ENCODE measurements at places on chromosomes 11 and 22. TPM values are rescaled to one million over a fixed set of nuclear protein-coding genes. Genes with fewer than 3 reads are reported as not detected.

DNA sequence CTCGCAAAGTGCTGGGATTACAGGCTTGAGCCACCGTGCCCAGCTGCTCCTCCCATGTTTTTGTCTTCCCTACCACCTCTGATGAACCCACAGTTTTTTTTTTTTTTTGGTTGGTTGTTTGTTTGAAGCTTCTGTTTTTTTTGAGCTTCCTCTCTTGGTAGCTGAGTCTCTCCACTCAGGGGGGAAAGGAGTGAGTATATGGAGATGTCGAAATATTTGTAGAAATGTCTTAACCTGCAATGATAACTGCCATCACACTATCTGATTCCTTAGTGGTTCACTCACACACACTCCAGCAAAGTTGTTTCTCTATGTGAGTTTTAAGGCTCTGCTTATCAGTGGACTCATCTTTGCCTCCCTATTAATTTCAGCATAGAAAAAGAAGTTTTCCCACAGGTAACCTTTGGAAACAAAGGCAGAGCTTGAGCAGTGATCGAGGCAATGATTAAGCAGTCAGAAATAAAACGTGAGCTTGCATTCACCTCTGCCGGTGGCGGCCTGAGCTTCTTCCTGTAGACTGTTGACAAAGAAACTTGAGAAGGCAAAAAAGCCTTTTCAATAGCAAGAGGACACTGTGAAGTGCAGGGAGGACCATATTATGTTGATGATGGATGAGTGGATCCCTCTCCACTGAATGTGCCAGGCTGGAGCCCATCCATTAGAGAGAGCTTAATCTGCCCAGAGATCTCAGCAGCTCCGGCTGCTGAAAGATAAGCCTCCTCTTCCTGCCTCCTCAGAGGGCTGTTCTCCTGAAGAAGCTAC, 29.0 kb upstream of the RASSF10 start:
- DNase-seq: peak; percentile 6

- DNase-seq: no peak
Observed at GRCh38 chr11:61092908-61093763, 9.2 kb upstream of the CD5 start.

DNA sequence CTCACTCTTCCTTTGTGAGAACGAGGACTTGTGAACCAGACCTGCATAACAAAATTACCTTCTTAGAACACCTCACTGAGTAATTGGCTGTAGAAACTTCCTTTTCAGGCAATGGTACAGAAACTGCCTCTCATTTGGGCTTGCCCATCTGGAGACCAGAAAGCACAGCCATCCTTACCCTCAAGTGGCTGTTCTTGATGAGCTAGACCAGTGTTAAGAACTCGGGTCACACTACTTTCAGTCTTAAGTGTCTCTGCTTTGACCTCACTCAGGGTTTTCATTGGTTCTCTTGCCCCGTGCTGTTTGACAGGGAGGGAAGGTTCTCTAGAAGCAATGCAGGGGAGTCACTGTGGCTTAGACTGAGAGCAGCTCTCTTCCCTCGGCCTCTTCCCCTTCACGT, 29.3 kb downstream of the NAT10 start:
- no peak for DNase-seq

Gene AP5B1
- total RNA-seq: 3.4 TPM

Gene DEFB131B
- not detected for total RNA-seq

Gene INTS4
- 40.9 TPM for total RNA-seq

GRCh38 chr11:44274404-44274803, 35.5 kb downstream of the ALX4 start:
- DNase-seq: no peak

DNA sequence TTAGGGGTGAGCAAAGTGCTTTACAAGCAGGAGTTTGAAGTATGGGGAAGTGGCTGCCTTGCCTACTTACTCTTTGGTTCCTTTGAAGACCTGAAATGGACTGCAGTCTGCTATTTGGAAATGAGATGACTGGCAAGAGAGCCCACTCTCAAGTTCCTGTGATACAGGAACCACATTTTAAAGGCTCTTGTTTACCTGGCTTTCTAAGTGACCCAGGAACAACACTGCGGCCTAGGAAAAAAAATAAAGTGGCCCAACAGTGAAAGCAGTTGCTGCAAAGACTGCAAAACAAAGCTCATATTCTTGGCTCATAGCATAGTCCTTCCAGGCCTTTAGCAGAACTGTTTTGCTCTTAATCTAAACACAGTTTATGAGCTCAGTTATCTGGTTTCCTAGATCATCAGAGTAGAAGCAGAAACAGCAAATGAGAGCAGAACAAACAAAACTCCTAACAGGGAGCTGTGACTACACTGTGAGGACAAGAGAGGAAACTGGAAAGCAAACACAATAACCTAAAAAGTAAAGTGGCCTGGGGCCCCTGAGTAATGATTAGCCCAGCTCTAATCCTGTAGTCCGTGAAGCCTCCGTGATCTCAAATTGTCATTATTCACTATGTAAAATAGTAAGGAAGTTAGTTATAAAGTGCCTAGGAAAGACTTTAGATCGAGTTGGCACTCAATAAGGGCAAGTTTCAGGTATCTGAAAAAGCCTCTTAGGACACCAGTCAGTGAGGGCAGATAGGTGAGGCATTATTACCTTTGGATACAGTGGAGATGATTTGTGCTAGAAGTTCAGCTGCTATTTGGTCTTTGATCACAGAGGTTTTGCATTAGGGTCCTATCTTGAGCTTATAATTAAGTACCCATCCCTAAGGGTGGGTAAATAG, 11.5 kb downstream of the CCDC117 start:
- DNase-seq: no peak

Gene ACTN3
- 0.21 TPM for total RNA-seq

- DNase-seq: no peak
Observed at GRCh38 chr22:40452730-40453487, 82.5 kb downstream of the SGSM3 start.

- DNase-seq: no peak
Observed at GRCh38 chr22:48883211-48883960, 944.3 kb downstream of the BRD1 start.

DNA sequence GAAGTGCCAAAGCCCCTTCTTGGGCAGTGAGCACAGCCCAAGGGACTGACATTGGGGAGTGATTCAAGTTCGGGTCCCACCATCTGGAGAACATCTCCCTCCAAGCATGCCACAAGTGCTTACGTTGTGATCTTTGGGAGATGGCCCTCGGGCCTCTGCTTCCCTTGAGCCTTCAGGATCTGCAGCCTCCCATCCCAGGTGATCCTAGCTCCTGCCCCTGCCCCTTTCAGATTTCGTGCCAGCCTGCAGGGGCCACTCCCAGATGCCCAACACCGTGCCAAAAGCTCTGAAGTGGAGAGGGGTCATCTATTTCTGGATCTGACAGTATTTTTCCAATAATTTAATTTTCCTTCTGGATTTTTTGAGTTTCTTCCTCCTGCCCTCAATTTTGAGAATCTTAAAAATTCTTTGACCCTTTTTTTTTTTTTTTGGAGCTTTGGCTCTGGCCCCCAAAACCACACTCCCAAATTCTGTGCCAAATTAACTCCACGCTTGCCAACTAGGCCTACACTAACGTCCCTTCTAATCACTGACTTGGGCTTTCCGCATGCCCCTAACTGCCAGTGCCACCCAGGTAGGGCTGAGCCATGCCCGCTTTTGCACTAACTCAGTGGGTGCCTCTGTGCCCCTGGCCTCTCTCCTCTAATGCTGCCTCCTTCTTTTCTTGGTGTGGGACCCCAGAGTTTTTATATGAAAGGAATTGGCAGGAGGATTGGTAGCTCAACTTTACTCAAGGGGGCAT, 25.3 kb downstream of the PHLDB1 start:
- DNase-seq: no peak

Gene OR56A4
- total RNA-seq: 0.13 TPM

DNA sequence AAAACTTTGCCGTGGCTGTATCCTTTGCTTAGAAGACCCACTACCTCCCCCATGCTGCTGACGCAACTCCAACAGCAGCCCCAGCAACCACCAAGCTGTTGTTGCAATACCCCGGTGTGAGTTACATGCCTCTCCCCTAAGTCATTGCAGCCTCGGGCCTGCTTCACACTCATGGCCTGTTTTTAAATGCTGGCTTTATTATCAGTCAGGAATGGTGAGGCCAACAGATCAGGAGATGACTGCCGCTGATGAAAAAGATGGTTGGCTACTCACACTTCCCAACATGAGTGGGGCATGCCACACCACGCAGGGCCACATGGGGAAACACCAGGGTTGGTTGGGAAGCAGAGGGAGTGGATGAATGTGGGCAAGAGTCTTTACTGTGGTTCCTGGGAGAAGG, 171.5 kb upstream of the SYT13 start:
- DNase-seq: no peak

GRCh38 chr22:24011735-24012068, 598 bp downstream of the CABIN1 start:
- DNase-seq: no peak

DNA sequence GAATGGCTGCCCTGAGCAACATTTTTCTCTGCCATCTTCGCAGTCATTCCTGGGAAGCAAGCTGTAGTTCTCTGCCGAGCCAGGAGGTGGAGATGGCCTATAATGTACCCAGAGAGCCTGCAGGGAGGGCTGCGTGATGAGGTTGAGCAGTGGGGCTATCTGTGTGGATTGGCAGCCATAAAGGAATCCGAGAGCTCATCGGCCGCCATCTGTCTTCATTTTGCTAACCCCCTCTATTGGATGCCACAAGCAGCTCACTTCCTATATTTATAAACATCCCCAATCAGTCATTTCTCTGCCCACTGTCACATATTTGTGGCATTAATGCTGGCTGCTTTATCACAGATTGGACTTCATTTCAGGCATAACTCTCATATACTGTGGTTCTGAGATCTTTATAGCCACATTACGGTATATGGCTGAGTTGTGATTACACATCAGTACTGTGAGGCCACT, 209.5 kb downstream of the NTM start:
- DNase-seq: peak; percentile 65

GRCh38 chr11:44763121-44763820, 36.5 kb downstream of the TSPAN18 start:
- no peak for DNase-seq

GRCh38 chr11:22444076-22444475, 105.9 kb downstream of the SLC17A6 start:
- no peak for DNase-seq

GRCh38 chr11:44611687-44612434, 46.4 kb downstream of the CD82 start:
- no peak for DNase-seq

Gene OR52A1
- 0.03 TPM for total RNA-seq

DNA sequence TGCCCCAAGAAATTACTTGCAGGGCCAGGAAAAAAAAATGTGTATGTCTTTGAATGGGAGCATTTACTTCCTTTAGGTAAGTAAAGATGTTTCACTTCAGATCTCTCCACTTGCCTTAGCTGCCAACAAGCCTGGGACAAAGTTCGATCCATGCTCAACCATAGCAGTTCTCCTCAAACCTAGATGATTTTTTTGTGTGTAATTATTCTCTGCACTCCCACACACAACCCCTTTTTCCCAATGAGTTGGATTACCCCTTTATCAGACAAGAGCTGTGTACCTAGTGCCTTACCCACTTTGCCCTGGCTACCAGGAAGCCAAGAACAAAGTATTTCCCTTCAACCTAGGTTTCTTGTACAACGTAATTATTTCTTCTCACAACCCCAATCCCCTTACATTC, 35.6 kb downstream of the TPBGL start:
- DNase-seq: no peak

GRCh38 chr11:59040607-59041006, 45.5 kb upstream of the GLYATL1B start:
- no peak for DNase-seq

GRCh38 chr11:111308140-111308539, 9.8 kb downstream of the POU2AF3 start:
- no peak for DNase-seq

Gene ABCC8
- not detected for total RNA-seq

GRCh38 chr11:78474451-78474850, 56.8 kb upstream of the GAB2 start:
- no peak for DNase-seq

GRCh38 chr11:12060385-12060985, 49.9 kb upstream of the MICAL2 start:
- no peak for DNase-seq

Gene AAMDC
- 24.7 TPM for total RNA-seq

Measured in endothelial cell (in vitro differentiated cells).